ENCODE measurements at places on chromosomes 1 and 21. TPM values are rescaled to one million over a fixed set of nuclear protein-coding genes. Genes with fewer than 3 reads are reported as not detected.

DNA sequence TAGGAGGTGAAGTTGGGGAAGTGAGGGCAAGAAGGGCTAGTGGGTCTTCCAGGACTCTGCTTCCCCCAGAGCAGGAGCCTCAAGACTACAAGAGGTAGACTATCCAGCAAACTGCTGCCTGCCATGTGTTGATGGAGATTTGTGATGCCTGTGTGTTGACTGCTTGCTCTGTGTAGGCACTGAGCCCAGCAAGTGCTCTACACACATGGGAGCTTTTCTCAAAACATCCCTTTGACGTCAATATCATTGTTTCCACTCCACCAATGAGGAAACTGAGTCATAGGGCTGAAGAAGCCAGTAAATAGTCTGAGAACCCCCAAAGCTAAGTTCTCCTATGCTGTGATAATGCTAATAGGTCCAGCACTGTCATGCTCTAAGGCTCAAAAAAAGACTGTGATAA, 207.2 kb upstream of the NFIA start:
- DNase-seq: no peak
- no peaks in the 10 kb centered on the region for H3K4me1 ChIP-seq
- no peaks in the 10 kb centered on the region for H3K36me3 ChIP-seq
- no peak overlapping the region for H3K27ac ChIP-seq
- H3K4me3 ChIP-seq: no peak overlapping the region

- peaks cover 18% of the 10 kb centered on the region for H3K27me3 ChIP-seq
- H3K36me3 ChIP-seq: no peaks in the 10 kb centered on the region
- no peak overlapping the region for H3K4me3 ChIP-seq
- DNase-seq: no peak
- H3K27ac ChIP-seq: no peak overlapping the region
- H3K4me1 ChIP-seq: no peaks in the 10 kb centered on the region
Observed at GRCh38 chr21:38488640-38489270, 9.5 kb downstream of the ERG start.

DNA sequence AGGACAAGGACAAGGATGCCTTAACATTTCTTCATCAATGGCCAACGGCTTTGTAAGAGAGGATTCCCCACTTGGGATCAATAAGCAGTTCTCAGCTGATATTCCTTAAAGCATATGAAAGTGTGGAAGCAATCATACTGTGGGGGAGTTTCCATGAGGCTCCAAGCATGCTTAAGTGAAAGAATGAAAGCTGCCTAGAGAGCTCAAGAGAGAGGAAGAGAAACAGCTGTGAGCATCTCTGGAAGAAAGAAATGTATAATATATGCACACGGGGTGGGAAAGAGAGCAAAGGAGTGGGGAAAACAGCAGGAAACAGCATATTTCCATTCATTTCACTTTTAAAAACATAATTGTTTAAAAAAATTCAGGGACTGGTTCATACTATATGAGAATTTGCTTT, 94.7 kb upstream of the WARS2 start:
- H3K27ac ChIP-seq: no peak overlapping the region
- H3K4me1 ChIP-seq: no peaks in the 10 kb centered on the region
- no peaks in the 10 kb centered on the region for H3K27me3 ChIP-seq
- no peak overlapping the region for H3K4me3 ChIP-seq
- no peak for DNase-seq

The TPTE gene
- not detected for total RNA-seq

- DNase-seq: no peak
- peaks cover 3% of the 10 kb centered on the region for H3K27me3 ChIP-seq
- H3K36me3 ChIP-seq: no peaks in the 10 kb centered on the region
- H3K4me3 ChIP-seq: no peak overlapping the region
- no peak overlapping the region for H3K27ac ChIP-seq
Observed at GRCh38 chr1:7491109-7491817, 279.8 kb upstream of the VAMP3 start.

The LRRC3 gene
- 0.91 TPM for total RNA-seq

The SAMD11 gene
- total RNA-seq: not detected
